ENCODE measurements at places on chromosomes 1 and 21.

- no peak for DNase-seq
These were observed 208.4 kb downstream of the MATN1 start for GRCh38 chr1:30514945-30515344.

GRCh38 chr1:98947071-98947470, 57.6 kb downstream of the PLPPR5 start:
- no peak for DNase-seq

DNA sequence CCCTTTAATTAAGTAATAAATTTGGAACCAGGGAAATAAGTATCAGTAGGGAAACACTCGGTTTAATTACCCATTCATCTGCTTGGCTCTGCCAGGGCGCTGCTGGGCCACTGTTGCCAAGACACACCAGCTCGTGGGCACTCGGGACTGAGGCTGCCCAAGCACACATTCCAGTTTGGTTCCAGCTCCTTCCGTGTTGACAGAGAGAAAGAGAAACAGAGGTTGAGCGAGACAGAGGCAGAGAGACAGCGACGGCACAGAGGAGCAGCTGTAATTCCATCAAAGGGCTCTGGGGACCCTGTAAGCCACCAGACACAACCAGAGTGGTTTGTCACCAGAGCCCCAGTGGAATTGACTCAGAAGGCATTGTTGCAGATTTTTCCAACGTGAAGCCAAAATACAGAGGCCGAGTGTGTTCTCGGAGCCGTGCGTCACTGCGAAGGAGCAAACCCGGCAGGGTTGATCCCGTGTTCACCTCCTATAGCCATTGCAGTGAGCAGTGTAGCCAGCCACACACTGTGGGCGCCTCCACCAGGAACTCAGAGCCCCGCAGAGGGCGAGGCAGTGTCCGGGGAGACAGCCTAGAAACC, 33.5 kb downstream of the SYF2 start:
- DNase-seq, result no peak

- DNase-seq, result no peak
These were observed 64.6 kb downstream of the CLDN17 start for GRCh38 chr21:30101967-30102366.

DNA sequence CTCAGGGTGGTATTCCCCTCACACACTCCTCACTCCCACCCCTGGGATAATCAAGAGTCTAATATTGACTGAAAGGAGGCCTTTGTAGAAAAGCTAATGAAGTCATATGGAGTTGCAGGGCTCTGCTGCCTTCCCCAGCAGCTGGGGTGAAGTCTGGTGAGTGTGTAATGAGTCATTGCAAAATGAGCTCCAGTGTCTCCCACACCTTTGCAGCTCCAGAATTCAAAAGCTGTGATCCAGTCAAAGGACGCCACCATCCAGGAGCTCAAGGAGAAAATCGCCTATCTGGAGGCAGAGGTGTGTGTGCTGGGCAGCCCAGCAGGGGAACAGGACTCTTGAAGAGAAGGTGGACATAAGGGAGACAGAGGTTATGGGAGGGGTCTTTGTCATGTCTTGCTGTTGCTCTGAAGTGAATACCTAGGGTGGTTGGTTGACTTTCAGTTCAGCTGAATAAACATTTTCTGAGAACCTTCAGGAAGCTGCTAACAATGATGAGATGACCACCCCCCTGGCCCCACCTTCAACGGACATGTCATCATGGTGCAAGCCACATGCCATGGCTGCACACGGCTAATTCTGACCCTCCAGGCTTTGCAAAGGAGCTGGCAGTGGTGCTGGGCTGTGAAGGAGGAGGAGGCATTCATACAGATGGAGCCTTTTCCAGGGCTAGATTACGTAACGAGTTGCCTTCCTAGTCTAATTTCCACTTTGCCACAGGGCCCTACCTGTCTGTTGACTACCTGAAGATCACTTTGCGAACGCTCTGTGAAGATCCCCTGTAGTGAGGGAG, 32.2 kb upstream of the SNX27 start:
- no peak for DNase-seq

DNA sequence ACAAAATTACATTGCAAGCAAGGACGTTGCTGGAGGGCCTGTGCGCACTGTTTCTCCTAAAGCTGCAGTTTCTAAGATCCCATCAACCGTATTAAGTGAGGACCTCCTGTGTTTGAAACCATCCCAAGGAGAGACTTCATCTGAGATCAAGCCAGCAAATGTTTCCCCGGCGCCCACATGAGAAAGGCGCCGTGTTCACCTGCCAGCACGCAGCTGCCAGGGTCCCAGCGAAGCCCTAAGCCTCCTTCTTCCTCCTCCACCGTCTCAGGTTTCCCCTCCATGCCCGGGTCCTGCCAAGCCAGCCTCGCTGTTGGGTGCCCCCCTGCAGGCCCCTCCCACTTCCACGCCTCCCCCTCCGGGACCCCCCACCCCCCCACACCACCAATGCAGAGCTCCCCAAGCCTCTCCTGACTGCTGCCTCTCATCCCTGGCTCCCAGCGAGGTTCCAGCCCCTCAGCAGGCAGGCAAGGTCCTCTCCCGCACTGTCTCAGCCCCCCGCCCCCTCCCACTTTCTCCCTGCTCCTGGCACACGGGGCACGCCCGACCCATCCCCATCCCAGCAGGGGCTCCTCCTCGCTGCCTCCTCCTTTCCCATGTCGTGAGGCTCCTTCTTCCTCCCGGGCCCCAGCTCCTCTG, 8.6 kb upstream of the TFF1 start:
- DNase-seq, result no peak

GRCh38 chr1:44347280-44347679, 7.8 kb downstream of the ERI3 start:
- no peak for DNase-seq

Data from neuronal stem cell (in vitro differentiated cells).